Activated T-cell treated with anti-CD3 and anti-CD28 coated beads, Interleukin-2, amount 50 U/mL, for 4 hours (primary cell): ENCODE measurements at places on chromosomes 2 and 18.

DNA sequence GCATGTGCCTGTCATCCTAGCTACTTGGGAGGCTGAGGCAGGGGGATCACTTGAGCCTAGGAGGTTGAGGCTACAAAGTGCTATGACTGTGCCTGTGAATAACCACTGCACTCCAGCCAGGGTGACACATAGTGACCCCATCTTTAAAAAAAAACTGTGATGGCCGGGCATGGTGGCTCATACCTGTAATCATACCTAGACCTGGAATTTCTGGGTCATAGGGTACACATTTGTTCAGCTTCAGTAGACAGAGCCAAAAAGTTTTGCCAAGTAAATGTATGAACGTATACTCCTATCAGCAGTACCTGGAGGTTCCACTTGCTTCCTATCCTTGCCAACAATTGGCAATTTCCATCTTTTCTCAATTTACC lies 6.4 kb upstream of the IGFBP2 start:
- no peak for DNase-seq

DNA sequence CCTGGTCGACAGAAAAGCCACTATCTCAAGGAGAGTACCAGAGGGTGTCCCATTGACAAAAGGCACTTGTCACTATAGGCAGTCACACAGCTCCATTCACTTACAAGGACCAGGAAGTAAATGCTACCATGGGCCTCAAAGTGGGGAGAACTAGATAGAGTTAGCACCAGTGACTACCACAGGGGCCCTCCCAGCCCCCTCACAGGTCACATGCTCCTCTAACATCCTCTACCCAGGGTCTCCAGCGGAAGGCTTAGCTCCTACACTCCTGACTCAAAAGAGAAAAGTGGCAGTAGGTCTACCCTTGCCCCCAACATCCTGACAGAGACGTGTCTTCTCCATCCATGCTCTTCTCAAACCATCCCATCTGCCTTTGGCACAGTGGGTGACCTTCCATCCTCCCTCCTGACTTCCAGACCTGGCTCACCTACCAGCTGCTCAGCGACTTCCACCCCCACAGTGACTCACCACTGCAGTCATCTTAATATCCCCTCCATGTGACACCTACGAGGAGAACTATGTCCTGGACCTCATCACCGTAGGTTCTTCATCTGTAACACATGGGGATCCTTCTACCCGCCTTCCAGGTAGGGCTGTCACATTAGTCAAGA lies 5.6 kb upstream of the DNMT3A start:
- no peak for DNase-seq

- DNase-seq: no peak
Observed at GRCh38 chr18:58303363-58303762, 259.3 kb downstream of the NEDD4L start.

- DNase-seq: no peak
Observed at GRCh38 chr2:218867900-218868299, 8.3 kb downstream of the WNT6 start.

- DNase-seq: no peak
Observed at GRCh38 chr2:232386740-232387450, 8.3 kb downstream of the ALPP start.

DNA sequence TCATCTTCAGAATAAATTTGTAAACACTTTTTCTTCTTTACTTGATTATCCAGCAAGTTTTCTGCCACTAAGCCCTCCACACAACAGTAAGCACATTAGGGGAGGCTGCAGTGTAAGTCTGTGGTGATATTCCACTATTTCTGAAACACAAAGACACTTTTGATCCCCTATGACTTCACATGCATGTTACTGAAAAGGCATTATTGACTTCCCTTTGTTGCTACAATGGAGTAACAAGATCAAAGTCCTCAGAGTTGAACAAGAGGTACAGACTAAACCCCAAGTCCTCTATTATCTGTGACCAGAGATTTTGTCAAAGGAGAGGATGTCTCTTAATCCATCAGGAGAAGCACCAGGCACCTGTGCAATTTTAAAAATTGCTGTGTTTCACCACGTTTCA lies 157.9 kb downstream of the CD226 start:
- DNase-seq: no peak

- DNase-seq: no peak
Observed at GRCh38 chr2:114940785-114941458, 498.5 kb downstream of the DPP10 start.

- no peak for DNase-seq
Observed at GRCh38 chr2:120376101-120376500, 30.2 kb downstream of the INHBB start.

DNA sequence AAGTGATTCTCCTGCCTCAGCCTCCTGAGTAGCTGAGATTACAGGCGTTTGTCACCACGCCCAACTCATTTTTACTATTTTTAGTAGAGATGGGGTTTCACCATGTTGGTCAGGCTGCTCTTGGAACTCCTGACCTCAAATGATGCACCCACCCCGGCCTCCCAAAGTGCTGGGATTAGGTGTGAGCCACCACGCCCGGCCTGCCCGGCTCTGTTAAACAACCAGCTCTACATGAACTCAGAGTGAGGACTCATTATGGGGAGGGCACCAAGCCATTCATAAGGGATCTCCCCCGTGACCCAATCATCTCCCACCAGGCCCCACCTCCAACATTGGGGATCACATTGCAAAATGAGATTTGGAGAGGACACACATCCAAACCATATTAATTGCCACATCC lies 8.8 kb downstream of the ATIC start:
- DNase-seq: no peak

GRCh38 chr2:164613321-164613982 lies 7.8 kb downstream of the GRB14 start:
- DNase-seq: no peak

DNA sequence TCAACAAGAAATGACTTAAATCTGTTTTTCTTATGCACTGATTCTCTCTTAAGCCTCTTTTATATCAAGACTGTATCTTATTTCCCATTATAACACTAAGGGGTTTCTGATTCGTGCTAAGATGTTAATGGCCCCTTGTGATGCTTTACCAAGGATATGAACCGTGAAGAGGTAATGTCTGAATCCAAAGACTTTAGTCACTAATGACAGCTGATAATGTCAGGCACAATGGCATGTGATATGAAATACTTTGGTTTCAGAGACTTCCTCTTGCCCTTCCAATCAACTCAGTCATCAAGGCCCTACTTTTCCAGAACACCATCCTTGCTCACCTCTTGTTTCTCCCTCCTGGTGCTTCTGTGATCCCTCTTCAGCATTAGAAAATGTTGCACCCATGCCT lies 262.8 kb downstream of the KCNE4 start:
- DNase-seq: no peak

GRCh38 chr2:125554956-125555355 lies 1101.0 kb upstream of the GYPC start:
- no peak for DNase-seq

DNA sequence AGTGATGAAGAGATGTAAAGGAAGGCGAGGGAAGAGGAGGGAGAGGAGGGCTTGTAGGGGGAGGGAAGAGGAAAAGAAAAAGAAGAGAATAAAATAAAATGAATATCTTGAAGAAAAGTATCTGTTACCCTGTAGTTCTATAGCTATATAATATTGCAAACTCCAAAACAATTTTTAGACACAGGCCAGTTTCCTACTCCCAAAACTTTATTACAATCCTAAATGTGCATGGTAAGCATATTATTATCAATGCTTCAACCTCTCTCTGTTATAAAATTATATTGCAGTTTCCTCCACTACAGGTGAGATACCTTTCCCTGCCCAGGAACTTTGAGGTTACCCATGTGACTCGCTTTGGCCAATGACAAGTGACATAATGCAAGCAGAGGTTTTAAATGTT lies 1351.6 kb upstream of the NRXN1 start:
- DNase-seq: no peak

- no peak for DNase-seq
Observed at GRCh38 chr18:46042571-46043123, 29.4 kb downstream of the PSTPIP2 start.

GRCh38 chr2:95231723-95232122 lies 24.4 kb downstream of the ZNF892 start:
- DNase-seq: no peak

DNA sequence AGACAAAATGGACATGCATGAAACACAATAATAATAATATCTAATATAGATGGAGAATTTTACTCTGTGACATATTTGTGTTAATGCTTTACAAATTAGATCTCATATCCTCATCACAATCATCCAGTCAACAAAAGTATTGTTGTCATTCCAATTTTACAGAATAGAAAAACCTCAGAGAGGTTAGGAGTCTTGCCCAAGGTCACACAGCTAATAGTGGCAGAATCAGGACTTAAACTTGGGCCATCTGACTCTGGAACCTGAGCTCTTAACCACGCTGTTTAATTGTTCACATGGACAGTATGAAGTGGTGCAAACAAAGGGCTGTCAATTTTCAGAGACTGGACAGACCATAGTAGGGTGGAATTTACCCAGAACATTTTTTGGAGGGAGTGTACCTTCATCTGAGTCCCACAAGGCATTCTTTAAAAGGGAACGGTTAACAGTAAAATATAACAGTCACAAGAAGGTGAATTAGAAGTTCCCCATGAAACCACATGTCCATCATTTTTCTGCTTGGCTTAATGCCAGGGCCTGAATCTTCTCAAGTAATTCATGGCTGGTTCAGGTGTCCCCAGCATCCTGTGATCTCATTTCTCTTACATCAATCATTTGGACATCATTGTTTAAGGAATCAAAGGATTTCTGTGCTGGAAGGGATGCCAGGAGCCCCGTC lies 35.4 kb upstream of the CCDC93 start:
- DNase-seq: no peak

DNA sequence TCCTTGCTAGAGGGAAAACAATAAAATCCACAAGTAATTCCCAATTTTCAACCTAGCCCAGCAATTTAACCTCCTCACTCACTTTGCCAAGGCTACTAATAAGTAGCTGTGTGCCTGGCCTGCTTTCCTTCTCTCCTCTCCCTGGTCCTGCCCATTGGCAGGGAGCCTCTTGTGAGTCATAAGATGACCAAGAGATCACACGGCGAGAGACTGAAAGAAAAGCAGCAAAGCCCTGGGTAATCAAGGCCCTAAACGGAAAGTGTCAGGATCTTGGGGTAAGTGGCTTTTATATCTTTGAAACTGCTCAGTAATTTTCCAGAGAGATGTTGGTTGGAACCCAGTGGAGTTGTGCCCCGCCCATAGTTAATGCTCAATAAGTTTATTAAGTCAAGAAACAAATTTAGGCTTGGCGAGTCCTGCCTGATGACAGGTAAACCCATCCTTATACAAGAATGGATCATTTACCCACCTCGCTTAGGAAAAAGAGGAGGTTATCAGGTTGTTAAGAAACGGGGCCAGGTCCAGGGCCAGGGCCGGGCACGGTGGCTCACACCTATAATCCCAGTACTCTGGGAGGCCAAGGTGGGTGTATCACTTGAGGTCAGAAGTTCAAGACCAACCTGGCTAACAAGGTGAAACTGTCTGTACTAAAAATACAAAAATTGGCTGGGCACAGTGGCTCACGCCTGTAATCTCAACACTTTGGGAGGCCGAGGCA lies 10.0 kb upstream of the ADAM17 start:
- no peak for DNase-seq

GRCh38 chr2:19435815-19436214 lies 77.4 kb upstream of the OSR1 start:
- no peak for DNase-seq
